ENCODE measurements at places on chromosomes 3 and 15.

DNA sequence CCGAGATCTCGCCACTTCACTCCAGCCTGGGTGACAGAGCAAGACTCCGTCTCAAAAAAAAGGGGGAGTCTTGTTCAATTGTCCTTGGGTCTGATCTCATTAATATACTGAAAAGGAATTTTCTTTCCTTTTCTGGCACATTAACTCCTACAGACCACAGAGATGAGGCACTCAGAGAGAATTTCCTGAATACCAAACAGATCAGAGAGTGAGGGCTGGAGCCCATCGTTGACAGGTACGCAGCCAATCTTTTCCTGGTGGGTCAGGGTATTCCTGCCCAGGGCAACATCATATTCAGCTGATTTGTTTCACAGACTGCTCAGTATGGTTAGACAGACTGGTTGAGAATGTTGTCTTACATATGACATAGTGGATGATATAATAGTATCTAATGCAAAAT lies 82.8 kb upstream of the TNFSF10 start:
- DNase-seq: peak; percentile 61

GRCh38 chr3:102736288-102736974 lies 301.6 kb downstream of the ZPLD1 start:
- DNase-seq: no peak

- no peak for DNase-seq
Observed at GRCh38 chr3:58776231-58776630, 109.7 kb upstream of the FAM3D start.

DNA sequence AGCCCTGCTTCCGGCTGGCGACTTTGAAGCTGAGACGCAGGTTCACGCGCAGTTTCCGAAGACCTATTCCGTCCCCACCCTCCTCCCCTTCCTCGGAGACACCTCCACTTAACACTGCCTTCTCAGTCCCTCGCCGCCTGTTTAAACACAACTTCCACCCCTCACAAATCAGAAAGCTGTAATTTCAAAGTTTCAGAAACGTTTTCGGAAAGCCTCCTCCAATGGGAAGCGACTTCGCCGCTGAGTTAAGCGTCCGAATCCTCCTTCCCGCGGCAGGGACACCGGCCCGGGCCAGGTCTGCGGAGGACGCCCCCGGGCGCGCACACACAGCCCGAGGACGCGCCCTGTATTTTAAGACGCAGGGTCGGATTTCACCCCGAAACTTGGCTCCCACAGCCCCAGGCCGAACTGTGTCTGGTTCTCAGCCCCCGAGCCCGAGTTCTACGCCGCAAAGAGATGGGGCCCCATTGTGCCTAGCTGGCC lies 559 bp upstream of the LRRN1 start:
- DNase-seq: no peak

DNA sequence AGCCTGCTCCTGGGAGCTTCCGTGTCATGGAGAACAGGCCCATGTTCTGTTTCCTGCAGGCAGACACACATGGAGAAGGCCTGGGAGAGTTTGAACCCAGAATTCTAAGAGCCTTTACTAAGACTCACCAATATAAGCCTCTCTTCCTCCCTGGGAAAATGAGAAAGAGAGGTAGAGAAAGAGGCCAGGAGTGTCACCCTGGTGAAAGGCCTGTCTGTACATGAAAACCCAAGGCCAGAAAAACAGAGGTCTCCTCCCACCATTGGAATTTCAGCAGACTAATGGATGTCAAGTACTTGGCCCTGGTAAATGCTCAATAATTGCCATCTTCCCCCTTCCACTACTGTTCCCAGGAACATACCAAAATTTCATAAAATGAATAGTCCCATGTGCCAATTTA lies 117.6 kb downstream of the TOP2B start:
- DNase-seq: no peak

DNA sequence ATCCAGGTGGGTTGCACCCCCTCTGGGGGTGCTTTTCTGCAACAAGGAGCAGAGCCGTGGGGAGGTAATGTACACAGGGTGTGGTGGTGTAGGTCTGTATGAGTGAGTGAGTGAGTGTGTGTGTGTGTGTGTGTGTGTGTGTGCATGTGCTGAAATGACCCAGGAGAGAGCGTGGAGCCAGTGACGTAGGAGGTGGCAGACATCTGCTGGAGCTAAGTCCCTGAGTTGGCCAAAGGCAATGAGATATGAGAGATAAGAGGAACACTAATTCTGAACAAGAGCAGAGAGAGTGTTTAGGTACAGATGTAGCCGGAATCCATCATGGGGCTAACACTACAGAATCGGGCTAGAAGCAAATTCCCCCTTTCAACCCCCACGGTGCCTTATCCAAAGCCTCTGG lies 27.6 kb downstream of the BDH1 start:
- no peak for DNase-seq

DNA sequence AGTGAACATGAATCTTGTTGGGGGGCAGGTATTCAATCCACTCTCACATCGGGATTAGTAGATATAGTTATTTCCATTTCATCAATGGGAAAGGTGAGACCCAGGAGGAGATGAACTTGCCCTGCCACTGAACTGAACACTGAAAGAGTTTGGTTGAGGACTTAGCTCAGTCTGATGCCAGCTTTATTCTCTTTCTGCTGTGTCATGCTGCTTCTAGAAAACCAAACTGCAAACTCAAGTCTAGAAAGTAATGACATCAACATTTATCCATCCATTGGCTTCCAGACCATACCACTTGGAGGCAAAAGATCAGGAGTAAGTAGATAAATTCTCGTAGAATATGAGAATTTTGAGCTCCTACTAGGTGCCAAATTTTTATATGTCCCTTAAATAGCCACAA lies 288.0 kb upstream of the CTNNB1 start:
- no peak for DNase-seq

- no peak for DNase-seq
Observed at GRCh38 chr3:160105907-160106584, 117.4 kb downstream of the IL12A start.

GRCh38 chr3:155302481-155302880 lies 9.0 kb upstream of the STRIT1 start:
- DNase-seq: peak; percentile 74

DNA sequence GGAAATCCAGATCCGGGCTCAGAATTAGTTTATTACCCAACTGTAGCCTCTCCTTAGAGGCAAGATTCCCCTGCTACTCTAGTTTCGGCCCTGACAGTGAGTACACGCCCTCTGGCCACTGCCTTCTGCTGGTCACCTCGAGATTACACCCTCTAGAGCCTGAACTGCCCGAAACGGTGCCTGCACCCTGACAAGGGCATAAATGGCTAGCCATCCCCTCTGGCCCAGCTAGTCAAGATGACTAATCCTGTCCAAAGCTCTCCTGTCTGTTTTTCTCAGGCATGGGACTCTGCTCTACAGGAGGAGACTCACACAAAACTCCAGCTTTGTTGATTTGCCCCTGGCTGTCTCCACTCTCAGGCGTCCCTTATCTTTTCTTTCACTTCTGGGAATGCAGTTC lies 150.5 kb upstream of the UBE2E2 start:
- DNase-seq: peak; percentile 14

- no peak for DNase-seq
Observed at GRCh38 chr3:69016102-69016501, 2.6 kb upstream of the EOGT start.

- DNase-seq: peak; percentile 2
Observed at GRCh38 chr3:27085829-27086730, 283.1 kb downstream of the NEK10 start.

DNA sequence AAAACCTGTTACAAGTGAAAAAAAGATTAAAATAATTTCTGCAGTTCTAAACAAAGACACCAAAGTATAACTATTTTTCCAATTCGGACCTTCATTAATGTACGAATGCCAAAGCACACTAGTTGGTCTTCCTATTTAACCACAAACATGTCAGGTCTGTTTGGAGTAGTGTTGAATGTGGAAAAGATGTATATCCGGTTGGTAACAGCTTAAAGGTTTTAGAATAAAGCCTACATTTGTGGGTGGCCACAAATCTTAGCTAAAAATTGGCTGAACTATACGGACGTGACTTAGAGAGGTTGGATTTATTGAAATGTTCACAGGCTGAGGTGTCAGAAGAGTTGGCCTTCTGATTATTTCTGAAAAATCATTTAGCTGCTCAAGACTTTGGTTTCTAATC lies 78.4 kb downstream of the FSIP1 start:
- DNase-seq: no peak

- no peak for DNase-seq
Observed at GRCh38 chr15:85307687-85308045, 72.7 kb upstream of the AKAP13 start.

- DNase-seq: no peak
Observed at GRCh38 chr3:20904671-20905070, 718.7 kb upstream of the SGO1 start.

GRCh38 chr15:62889141-62889661 lies 153.3 kb upstream of the TPM1 start:
- DNase-seq: no peak

GRCh38 chr3:106514431-106514830 lies 645.6 kb upstream of the CBLB start:
- no peak for DNase-seq

- no peak for DNase-seq
Observed at GRCh38 chr3:170021083-170021482, 16.7 kb upstream of the GPR160 start.

DNA sequence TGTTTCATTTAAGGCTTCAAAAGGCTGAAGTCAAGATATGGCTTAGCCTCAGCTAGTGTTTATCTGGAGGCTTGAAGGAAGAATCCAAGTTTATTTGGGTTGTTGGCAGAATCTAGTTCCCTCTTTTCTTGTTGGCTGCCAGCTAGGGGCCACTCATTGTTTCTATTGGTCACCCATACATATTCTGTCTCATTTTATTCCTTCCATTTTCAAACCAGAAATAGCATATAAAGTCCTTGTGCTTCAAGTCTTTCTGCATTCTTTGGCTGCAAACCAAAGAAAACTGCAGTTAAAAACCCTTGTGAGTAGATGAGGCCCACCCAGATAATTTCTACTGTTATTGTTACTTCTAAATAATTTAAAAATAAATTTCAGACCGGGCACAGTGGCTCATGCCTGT lies 301.7 kb downstream of the OXSM start:
- no peak for DNase-seq

DNA sequence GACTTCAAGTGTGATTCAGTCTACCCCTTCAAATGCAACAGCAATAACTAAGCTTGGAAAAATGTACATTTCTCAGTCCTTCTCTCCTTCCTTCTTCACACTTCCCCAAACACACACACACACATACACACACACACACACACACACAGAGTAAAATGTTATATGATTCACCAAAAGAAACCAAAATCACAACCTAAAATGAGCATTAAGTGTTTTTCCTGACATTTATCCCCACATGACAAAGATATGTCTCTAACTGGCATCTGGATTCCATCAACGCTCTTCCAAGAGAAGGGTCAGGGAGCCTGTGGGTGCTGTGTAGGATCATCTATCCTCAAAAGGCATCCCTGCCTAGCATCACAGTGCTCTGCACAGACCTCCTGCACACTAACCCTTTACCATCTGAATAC lies 21.0 kb downstream of the PDZRN3 start:
- DNase-seq: peak; percentile 87

- DNase-seq: peak; percentile 85
Observed at GRCh38 chr15:49645941-49646340, 25.1 kb downstream of the DTWD1 start.

DNA sequence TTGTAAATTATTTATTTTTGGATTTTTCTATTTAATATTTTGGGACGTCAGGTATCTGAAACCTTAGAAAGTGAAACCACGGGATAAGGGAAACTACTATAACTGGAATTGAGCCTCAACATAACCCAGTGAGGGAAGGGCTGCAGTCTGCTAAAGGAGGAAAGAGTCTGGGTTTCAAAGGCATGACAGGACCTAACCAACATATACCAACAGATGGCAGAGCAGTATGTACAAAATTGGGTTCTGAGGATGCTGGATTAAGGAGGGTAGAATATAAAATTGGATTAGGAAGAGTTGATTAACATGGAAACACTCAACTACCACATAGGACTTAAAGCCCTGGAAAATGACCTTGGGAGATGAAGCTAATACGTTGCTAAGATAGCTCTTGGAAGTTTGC lies 603.5 kb downstream of the MECOM start:
- no peak for DNase-seq

DNA sequence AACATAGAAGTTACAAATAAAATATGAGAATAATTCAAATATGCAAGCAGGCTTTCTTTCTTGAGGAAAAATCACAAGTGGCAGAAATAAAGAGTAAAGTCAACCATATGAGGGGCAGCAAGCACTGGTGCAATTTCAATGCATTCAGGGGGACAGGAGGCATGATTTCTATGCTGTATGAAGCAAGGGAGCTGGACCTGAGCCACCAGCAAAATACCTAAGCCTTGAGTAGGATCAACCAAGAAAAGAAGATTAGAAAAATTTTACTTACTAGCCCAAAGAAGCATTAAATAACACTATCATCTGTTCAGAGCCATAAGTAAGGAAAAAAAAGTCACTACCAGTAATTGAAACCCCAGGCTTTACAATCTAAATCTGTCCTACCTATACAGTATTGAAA lies 6.3 kb downstream of the ADGRG7 start:
- DNase-seq: peak; percentile 48

GRCh38 chr3:74582982-74583381 lies 31.5 kb downstream of the CNTN3 start:
- DNase-seq: no peak

GRCh38 chr3:129059311-129059958 lies 1.1 kb upstream of the GP9 start:
- DNase-seq: no peak

DNA sequence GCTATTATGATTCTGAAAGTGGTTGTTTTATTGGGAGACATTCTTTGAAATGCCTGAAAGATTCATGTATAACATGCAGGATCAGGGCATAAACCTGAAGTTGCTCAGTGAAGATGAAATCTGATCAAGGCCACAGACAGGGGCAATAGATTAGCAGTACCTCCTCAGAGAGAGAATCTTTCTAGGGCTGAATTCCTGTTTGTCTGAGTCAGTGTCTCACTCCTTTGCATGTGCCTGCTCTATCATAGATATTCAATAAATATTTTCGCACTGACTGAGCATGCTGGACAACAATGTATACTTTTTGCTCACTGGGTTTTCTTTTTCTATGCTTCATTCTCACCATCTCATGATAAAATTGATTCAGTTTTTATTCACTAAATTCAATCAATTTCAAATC lies 49.8 kb upstream of the PFN2 start:
- DNase-seq: peak; percentile 80

DNA sequence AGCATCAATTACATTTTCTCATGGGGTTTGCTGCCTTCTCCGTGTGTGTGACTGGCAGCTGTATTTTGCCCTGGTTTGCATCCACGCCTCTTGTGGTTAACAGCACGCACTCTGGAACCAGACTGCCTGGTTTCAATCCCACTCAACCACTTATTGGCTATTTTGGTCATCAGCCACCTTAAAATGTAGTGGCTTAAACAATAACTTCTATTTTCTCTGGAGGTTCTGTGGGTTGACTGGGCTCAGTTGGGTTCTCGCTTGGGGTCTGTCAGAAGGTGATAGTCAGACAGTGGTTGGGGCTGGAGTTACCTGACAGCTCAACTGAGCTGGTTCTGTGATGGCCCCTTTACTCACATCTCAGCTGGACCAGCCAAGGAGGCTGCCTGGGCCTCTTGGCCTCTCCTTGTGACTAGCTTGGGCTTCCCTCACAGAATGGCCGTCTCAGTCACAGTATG lies 36.8 kb downstream of the EHD4 start:
- DNase-seq: no peak

Measured in EH (cell line).